ENCODE measurements at places on chromosomes 5 and 9.

GRCh38 chr5:93601071-93601801 lies 18.2 kb downstream of the NR2F1 start:
- no peak for DNase-seq

DNA sequence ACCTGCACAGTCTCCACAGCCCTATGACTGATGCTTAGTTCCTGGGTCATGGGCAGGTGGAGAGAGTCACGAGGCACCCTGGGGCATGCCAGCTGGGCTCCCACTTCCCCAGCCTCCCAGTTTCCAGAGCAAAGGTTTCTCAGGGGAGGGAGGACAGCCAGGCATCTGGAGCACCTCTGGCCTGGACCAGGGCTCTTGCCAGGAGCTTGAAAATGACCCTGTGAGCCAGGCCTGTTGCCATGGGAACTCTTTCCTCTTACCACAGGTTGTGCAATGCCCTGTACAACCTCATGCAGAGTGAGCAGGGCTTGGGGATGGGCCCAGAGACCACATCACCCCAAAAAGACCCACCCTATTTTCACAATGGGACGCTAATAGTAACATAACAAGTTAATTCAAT lies 113.1 kb downstream of the PSD2 start:
- no peak for DNase-seq

- no peak for DNase-seq
Observed at GRCh38 chr9:22379272-22379671, 67.4 kb upstream of the DMRTA1 start.

DNA sequence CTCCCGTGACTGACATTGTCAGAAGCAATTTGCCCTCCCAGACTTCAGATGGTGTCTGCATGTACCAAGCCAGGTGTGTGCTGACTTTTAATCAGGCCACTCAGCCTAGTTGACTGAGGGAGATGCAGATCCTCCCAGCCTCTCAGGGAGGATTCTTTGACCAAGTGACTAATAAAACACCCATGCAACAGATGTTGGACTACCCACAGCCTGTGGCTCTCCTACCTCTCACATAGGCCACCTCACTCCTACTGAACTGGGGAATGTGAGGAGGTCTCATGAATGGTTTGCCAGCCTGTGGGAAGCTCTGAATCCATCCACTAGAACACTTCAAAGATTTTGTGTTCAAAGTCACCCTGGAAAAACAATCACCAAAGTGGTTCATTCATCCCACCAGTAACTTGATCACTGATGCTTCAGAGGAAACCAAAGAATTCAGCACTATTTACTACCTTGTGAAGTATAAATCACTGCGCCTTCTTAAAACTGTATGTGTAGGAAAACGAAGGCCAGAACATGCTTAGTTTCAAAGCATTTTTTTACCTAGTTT lies 80.1 kb downstream of the ESM1 start:
- no peak for DNase-seq

DNA sequence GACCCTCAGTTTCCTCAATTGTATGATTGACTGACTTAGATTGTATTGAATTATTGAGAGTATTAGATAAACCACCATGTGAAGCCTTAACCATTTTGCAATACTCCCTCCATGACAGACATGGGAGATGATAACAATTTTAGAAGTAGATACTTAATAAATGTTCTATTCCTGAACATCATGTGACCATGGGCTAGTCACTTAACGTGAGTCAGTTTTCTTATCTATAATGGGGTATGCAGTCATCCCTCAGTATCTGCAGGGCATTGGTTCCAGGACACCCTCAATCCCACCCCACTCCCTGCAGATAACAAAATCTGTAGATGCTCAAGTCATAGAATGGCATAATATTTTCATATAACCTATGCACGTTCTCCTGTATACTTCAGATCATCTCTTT lies 31.0 kb downstream of the SNX18 start:
- DNase-seq = no peak

DNA sequence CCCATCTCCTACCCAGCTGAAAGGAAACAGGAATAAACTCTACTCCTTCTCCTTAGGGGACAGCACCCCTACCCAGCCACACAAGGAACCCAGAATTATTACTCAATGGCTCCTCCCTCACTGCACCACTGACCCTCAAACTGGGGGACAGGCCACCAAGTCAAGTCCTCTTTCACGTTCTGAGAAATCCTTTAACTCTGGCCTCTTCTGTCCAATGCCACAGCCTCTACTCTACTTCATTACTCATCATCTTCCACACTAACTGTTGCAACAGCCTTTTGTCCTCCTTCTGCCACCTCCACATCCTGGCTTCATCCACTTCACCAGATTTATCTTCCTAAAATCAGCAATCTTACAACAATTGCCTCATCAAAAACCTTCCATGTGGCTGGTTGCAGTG lies 6.8 kb downstream of the TTC39B start:
- no peak for DNase-seq

GRCh38 chr5:32027717-32028458 lies 146.2 kb downstream of the GOLPH3 start:
- DNase-seq = no peak

GRCh38 chr5:113022661-113023060 lies 46.1 kb downstream of the DCP2 start:
- no peak for DNase-seq

GRCh38 chr9:74173284-74173683 lies 323.9 kb upstream of the RORB start:
- no peak for DNase-seq

GRCh38 chr5:143836161-143836725 lies 24.3 kb downstream of the HMHB1 start:
- no peak for DNase-seq

GRCh38 chr5:91643797-91644196 lies 260.7 kb upstream of the ARRDC3 start:
- DNase-seq = no peak

DNA sequence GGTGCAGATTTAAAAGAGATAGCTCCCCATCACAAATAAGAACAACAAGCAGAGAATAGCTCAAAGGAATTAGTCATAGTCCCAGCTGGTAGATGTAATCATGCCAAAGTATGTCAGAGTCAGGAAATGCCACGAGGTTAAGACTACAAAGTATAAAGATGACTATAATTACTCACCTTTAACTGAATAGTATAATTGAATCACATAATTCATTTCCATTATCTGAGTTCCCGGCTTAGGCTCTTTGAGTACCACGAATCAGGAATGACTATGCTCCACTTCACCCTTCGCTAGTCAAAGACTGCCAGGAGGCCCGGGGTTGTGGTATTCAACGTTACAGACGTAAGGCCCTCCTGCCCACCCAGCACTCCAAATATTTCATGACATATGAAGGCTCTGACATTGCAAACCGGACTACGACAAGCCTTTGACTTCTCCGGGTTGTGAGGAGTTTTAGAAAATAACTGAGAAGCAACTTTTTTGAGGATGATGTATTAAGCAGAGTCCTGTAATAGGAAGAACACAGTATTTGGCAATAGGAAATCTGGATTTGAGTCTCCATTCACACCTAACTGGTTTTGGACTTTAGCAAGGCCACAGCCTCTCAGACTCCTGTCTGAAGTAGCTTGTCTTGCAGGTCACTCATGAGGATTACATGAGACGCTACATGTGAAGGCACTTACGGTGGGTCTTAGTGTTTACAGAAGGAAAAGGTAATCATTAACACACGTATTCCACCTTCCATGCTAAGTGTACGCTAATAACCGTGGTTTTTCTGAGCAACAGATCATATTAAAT lies 64.6 kb downstream of the ENC1 start:
- DNase-seq = no peak

GRCh38 chr5:78653681-78654366 lies 5.3 kb upstream of the LHFPL2 start:
- no peak for DNase-seq

GRCh38 chr9:129669141-129669718 lies 3.8 kb downstream of the PRRX2 start:
- no peak for DNase-seq

DNA sequence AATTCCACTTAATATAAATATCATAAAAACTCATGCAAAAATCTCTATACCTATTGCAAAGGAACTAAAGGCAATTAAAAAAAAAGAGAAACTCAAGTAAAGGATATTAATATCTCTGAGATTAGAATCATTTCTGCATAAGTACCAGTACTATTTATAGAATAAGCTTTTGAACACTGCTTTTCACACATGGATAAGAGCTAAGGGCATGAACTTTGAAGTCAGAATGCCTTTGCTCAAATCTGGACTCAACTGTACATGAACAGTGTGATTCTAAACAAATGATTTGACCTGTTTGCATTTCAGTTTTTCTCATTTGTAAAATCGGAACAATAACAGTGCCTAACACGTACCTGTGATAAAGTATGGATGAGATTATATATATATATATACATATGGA lies 255.9 kb downstream of the EFNA5 start:
- no peak for DNase-seq

DNA sequence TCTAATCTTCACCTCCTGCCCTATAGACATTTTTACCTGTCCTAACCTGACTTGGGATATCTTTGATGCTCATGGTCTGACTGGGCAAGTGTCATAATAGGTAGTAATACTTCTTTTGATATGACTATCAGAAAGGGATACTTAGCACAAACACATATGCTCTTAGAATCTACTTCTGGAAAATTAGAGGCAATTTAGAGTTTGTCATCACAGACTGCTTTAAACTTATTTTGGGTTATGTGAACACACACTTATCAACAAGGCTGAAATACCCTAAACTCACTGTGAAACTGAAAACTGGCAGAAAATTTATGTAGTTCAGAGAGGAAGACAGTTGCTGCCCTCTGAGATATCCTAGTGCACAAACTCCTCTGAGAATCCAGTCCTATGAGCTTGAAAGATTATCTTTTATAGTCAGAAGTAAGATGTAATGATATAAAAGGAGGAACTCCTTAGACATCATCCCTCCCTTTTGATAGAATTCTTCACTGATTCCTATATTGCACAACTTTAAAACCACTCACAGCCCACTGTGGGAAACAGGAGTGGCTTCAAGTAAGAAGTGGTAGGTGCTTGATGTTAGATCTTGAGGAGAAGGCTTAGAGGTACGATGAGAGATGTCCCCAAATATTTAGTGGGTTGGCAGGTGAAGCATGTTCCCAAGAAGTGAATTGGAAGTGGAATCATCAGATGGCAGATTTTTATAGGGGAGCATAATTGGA lies 273.3 kb downstream of the MAN2A1 start:
- DNase-seq = no peak

Data from stimulated activated CD8-positive, alpha-beta memory T cell treated with anti-CD3 and anti-CD28 coated beads, Interleukin-7, amount 100 ng/mL, for 1 hour (primary cell).